ENCODE measurements at places on chromosomes 5 and 9. TPM values are rescaled to one million over a fixed set of nuclear protein-coding genes. Genes with fewer than 3 reads are reported as not detected.

Gene DMRTA1
- 1.5 TPM for total RNA-seq

Gene STX17
- 20.7 TPM for total RNA-seq

Gene KLF9
- total RNA-seq, result 33.4 TPM

Gene TRIO
- total RNA-seq, result 266 TPM

Gene ZNF462
- 14.7 TPM for total RNA-seq

Gene ABO
- not detected for total RNA-seq

Gene MEIKIN
- not detected for total RNA-seq

Gene EXD3
- total RNA-seq, result 6.5 TPM

Gene GARIN3
- total RNA-seq, result not detected

Gene UNC5A
- total RNA-seq, result not detected

Gene IQGAP2
- total RNA-seq, result 2.1 TPM

Gene PFN3
- not detected for total RNA-seq

Gene SAXO1
- total RNA-seq, result not detected

Gene DNAJB5
- total RNA-seq, result 17.6 TPM

Gene ELAVL2
- under 0.01 TPM for total RNA-seq

Gene NXNL2
- total RNA-seq, result 8.5 TPM

Gene ABLIM3
- total RNA-seq, result 19.6 TPM

Gene SOX30
- not detected for total RNA-seq

Gene BTNL9
- total RNA-seq, result not detected

Gene GABBR2
- total RNA-seq, result 0.12 TPM

Gene RANBP3L
- total RNA-seq, result 0.11 TPM

Gene SPINK1
- total RNA-seq, result 0.33 TPM

Gene ST6GALNAC4
- total RNA-seq, result 19.5 TPM

Gene SNCAIP
- total RNA-seq, result 69.9 TPM

Gene PCDHAC1
- 0.11 TPM for total RNA-seq

Gene SMAD5
- 47.9 TPM for total RNA-seq

Gene OR2S2
- 0.12 TPM for total RNA-seq

Gene PCDHA10
- 0.33 TPM for total RNA-seq

Gene SPATA31A3
- total RNA-seq, result not detected

Gene C5orf52
- total RNA-seq, result not detected

Gene SLC27A6
- total RNA-seq, result 2.2 TPM

Gene PCDHA4
- total RNA-seq, result 0.11 TPM

Gene OR1Q1
- total RNA-seq, result not detected

Gene ZNF300
- 9.0 TPM for total RNA-seq

Gene IL33
- 44.6 TPM for total RNA-seq

Gene NFIB
- total RNA-seq, result 6.3 TPM

Gene RNF183
- 0.37 TPM for total RNA-seq

Gene PAPPA
- 23.5 TPM for total RNA-seq

Gene LRRC19
- not detected for total RNA-seq

Gene SKP1
- total RNA-seq, result 284 TPM

Gene SMC2
- total RNA-seq, result 52.1 TPM

Gene SETD9
- total RNA-seq, result 13.3 TPM

Gene LNPEP
- total RNA-seq, result 36.7 TPM

Gene SHISAL2B
- total RNA-seq, result not detected
